ENCODE measurements at places on chromosomes 4 and X. TPM values are rescaled to one million over a fixed set of nuclear protein-coding genes. Genes with fewer than 3 reads are reported as not detected.

DNA sequence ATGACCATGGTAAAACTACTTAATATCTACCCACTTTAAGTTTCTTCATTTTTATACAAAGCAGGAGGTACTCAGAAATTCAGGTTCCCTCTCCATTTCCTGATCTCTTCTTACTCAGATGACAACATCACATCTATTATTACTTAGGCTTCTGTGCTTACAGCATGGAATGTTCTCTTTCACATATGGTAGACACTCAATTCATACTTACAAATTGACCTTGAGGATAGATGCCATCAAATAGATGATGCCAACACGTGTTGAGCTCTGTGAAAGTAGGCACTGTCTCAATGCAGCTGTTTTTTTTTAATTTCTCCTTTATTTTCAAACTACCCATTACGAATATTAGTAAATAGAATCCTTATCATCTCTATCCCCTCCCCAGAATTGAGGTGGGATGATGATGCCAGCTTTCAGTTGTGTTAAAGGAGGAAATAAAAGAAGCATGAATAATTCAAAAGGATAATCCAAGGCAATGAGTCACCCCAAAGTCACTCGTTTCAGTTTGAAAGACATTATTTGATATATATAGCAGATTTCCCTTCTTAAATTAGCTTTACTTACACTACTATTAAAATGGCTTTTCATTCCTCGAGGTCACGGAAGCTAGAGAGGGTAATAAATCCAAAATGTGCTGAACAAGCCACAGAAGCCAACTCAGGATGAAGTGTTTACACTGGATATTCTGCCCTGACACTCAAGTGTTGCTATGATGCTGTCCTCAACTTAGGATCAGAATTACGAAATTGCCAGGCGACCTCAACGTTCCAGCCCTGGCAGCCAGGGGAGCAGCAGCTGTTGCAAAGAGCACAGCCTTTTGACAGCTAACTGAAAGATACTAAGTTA, 124.2 kb upstream of the EOLA2 start:
- DNase-seq, result peak; percentile 72

DNA sequence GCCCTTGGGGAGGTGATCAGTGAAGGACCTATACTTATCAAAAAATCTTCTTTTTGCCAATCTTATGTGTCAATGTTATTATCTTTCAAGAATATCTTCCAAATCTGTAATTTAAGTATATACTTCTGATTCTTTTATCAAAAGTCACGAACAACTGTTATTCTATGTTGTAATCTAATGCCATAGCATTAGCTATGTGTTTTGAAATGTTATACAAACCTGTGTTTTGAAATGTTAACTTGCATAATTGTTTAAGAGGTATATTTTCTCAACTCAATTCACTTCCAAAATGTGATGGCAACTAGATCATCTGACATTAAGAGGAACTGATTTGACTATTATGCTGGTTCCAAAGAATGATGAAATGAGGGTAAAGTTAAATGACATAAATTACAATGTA, 113.5 kb downstream of the NDST4 start:
- DNase-seq, result no peak

DNA sequence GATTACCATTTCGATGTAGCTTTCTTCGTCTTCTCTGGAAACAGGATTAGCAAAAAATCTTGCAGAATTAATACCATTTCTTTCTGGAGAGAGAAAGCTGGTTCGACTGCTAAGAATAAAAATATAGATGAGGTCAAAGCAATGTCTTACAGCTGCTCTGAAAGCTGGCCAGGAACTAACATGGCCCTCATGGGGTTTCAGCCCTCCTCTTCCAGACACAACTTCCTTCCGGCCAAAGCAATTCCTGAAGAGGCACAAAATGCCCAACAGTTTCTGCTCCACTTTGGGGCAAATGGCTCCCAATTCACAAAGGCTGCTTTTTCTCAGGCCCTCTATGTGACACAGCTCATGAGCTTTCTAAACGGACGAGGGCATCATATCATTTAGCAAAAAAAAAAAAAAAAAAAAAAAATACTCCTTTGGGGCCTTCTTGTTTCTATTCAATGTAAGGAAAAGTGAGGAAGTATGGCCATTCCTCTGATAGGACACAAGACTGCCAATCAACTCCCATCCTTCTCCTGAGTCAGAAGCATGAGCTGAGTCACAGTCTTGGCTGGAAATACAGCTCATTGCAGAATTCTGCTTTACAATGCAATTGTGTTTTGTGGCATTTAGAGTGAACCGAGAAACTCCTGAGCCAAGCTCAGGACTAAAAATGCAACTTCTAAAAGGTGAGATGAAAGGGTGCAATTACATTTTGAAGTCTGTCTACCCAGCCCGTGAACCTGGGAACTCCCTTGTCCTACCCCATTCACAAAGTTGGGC, 42.7 kb upstream of the CTAG2 start:
- DNase-seq, result no peak

DNA sequence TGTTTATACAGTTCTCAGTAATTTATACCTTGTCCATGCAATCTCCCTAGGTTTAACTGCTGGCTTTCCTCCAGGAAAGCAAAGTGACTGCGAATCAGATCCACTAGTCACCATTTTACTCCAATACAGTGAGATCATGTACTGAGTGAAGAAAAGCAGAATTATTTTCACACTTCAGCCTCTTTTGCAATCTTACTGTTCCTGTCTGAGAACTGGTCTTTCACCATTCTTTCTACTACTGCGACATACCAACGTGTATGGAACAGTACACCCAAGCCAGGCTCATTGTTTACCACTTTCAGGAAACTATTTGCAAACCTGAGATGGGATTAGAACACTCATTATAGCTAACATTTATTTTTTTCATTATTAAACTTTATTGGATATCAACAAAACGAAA, 8.0 kb upstream of the MSL3 start:
- DNase-seq, result peak; percentile 7

DNA sequence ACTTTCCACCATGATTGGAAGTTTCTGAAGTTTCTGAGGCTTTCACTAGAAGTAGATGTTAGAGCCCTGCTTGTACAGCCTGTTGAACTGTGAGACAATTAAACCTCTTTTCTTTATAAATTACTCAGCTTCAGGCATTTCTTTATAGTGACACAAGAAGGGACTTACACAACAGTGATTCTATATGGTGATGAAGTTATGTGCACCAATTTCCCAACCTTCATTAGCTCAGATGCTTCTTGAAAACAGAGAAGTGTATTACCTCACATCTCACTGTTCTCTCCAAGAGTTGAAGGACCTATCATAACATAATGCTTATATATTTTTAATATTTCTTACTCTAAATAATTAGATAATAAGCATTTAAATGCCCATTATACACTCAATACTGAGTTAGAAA, 202.1 kb upstream of the ANXA10 start:
- DNase-seq, result no peak

DNA sequence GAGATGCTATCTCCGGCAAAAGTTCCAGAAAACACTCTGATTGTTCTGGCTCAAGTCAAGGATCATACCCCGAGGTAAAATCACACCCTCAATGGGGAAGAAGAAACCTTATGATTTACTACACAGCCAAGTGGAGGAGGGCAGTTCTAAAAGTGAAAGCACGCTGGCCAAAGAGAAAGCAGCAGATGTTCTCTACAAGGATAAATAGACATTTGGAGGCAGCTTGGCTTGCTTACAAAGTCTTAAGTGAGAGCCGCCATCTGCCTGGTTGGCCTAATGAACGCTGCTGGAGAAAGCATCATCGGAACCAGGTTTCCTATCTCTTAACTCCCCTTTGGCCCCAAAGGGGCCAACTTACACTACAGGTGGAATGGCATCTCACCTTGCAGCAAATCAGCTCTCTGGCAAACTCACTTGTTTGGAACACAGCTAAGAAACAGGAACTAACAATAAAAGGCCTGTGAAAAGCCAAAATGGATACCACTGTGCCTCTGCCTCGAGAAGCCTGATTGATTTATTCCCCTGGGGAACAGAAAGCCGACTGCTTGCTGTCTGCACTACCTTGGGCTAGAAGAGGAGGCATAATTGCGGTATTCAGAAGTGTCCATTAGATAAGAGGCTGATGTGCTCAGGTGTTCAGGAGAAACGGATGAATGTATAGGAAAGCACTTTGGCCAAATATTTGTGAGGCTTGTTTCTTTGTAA, 22.8 kb downstream of the FRAS1 start:
- DNase-seq, result no peak

DNA sequence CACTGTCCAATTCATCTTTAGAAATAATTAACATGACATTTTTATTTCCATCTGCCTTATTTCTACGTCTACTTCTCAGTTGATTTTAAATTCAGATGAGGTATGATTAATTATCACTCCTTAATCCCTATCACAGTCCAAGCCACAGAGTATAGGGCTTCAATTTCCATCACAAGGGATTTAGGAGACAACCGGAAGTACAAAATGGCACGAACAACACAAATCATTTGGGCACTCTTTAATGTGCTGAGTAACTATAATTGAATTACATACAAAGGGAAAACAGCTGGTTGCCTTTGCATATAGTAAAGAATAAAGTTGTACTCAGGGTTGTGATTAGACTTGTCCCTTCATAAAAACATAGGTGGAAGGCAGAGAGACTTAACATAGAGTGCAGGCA, 290.4 kb upstream of the MAGEB16 start:
- no peak for DNase-seq

DNA sequence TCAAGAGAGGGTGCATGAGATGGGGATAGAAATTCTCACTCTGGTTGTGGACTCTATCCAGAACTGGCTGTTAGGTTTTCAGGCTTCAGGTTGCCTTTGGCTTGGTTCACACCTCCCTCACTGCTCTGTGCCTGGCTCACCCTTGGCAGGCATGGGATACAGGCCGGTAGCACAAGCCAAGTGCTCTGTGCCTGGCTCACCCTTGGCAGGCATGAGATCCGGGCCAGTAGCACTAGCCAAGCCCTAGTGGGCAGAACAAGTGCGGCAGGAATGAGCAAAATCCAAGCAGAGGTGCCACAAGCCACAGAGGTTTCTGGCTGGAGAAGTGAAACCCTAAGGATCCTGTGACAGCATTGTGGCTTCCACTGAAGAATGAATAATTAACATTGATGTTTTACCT, 1642.3 kb downstream of the C4orf33 start:
- DNase-seq, result no peak

- no peak for DNase-seq
Measured at GRCh38 chr4:152448038-152448707, 87.7 kb downstream of the FBXW7 start.

- DNase-seq, result no peak
Measured at GRCh38 chr4:1302159-1302558, 12.5 kb downstream of the MAEA start.

GRCh38 chr4:105230287-105230686, 83.6 kb downstream of the TET2 start:
- no peak for DNase-seq

DNA sequence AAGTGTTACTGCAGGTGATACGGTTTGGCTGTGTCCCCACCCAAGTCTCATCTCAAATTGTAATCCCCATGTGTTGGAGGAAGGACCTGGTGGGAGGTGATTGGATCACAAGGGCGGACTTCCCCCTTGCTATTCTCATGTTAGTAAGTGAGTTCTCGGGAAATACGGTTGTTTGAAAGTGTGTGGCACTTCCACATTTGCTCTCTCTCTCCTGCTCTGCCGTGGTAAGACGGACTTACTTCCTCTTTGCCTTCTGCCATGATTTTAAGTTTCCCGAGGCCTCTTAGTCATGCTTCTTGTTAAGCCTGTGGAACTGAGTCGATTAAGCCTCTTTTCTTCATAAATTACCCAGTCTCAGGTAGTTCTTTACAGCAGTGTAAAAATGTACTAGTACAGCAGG, 65.2 kb upstream of the SLC7A11 start:
- no peak for DNase-seq

The KDM6A gene
- total RNA-seq, result 20.5 TPM

The WDR44 gene
- total RNA-seq, result 24.4 TPM

The FMR1NB gene
- total RNA-seq, result not detected

The IL13RA2 gene
- total RNA-seq, result not detected

The CLRN2 gene
- not detected for total RNA-seq

The SLC49A3 gene
- total RNA-seq, result 10.7 TPM

The XK gene
- total RNA-seq, result 3.7 TPM

The MAP9 gene
- 11.0 TPM for total RNA-seq

The GPRASP3 gene
- total RNA-seq, result 3.5 TPM

All from PC-9 (cell line).